Caudate nucleus (tissue), 63 donors: ENCODE measurements at places on chromosomes 1 and 21.

DNA sequence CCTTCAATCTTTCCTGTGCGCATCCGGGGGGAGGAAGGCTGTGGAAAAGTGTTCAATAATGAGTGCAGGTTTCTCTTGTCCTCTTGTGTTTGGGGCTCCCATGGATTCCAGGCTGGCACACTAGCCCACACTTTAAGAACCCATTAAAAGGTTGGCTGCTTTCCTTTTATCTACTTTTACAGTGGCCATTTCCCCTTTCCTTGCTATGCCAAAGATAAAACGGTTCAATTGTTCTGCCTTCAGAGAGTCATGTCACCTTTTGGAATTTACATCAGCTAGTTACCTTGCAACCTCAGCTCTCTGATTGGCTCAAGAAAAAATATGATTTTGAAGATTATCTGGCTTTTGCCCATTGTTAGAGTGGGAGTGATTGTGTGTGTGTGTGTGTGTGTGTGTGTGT lies 182.3 kb downstream of the SDCCAG8 start:
- no peak for DNase-seq

DNA sequence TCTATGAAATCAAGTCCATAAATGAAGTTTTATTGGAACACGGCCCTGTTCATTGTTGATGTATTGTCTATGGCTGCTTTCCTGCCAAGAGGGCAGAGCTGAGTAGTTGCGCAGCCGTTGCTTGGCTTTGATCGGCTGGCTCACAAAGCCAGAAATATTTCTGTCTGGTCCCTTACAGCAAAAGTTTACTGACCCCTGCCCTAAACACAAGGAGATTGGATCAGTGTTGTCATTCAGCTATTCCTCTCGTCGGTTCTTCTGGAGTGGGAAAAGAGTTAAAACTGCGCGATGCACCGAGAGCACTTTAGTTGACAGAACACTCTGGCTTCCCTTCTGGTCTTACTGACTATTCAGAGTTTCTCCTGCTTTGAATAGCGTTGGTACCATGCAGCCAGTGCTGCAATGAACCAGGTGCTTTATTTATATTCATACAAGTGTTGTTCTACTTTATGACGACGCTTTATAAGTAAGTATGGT lies 868 bp downstream of the ZBTB40 start:
- DNase-seq, result peak; percentile 41

- no peak for DNase-seq
These were observed 79.1 kb upstream of the OLIG2 start for GRCh38 chr21:32946654-32947053.

DNA sequence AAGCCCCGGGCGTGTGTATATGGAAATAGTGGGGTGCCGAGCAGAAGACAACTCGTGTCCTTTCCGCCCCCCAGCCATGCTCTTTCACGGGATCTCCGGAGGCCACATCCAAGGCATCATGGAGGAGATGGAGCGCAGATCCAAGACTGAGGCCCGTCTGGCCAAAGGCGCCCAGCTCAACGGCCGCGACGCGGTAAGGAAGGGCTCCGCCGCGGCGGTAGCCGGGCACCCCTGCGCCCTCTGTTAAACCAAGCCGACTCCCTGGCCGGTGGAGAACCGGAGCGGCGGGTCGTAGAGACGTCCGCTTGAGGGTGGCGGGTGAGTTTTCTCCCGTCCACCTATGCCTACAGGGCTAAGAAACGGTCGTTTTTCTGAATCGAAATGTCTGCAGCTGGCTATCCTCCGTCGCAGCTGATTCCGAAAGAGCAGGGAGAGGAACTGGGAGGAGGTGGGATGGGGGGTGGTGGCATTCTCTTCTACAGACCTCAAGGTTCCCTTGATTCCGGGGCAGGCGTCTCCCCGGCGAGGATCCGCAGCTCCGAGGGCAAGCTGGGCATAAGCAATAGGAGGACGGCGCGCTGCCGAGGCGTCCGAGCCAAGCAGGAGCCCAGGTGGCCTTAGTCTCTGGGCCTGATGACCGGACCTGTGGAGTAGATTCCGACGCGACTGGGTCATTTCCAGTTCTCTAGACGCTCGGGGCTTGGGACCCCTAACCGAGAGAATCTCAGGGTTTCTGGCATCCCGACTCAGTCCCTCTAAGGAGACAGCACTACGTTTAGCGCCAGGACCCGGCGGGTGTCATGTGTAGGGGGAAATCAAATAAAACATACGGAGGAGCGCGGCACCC lies 856 bp downstream of the LHX9 start:
- DNase-seq, result no peak

DNA sequence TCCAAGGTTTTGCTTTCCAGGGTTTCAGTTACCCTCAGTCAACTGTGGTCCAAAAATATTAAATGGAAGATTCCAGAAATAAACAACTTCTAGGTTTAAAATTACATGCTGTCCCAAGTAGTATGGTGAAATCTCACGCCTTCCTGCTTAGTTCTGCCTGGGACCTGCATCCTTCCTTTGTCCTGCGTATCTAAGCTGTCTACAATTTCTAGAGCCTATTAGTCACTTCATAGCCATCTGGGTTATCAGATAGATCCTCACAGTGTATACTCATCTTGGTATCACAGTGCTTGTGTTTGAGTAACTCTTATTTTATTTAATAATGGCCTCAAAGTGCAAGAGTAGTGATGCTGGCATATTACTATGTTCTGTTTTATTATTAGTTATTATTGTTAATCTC lies 157.7 kb downstream of the ROR1 start:
- no peak for DNase-seq

DNA sequence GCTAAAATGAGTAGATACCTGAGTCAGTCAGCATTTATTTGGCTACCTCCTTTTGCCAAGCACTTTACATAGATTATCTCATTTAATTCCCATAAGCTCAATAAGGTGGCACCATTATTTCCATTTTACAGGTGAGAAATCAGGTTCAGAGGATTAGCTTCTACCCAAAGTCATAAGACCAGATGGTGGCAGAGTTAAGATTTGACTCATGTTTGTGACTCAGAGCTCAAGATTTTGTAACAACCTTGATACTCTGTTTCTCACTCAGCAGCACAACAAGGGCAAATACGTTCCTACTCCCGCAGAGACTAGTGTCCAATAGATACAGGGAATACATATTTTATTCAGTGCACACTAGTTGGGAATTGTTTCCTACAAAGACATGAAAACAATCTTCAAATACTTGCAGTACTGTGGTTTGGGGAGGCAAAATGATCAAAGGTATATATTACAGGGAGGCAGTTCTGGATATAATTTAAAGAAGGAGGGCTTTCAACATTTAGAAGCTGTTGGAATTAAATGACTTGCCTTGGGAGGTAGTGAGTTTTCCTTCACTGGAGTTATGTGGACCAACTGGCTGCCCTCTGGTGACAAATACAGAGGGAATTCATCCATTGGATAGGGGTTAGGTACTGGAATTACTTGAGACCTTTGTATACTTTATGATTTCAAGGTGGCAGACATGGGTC lies 3.6 kb downstream of the LEPR start:
- no peak for DNase-seq

- peak; percentile 27 for DNase-seq
These were observed 14.3 kb downstream of the GPR137B start for GRCh38 chr1:236156512-236157208.

DNA sequence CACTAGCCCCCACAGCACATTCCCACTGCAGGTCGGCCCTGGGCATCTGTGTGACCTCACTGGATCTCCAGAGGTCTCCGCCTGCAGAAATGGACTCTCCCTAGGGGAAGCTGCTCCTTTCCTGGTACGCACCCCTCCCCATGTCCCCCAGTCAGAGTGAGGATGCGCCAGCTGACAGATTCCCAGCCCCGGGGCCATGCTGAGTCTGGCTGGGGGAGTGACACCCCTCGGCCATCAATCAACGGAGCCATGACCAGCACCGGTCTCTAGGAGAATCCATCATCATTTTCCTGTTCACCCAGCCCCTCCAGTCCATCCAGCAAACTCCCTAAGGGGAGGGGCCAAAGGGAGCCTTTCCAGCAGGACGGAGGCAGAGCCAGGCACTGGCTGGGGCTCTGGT lies 68.7 kb upstream of the PAX7 start:
- DNase-seq, result no peak

- no peak for DNase-seq
These were observed 172.7 kb downstream of the TGFBR3 start for GRCh38 chr1:91712981-91713841.
